IPS-NIHi11 (cell line): ENCODE measurements at places on chromosomes 16 and 17.

DNA sequence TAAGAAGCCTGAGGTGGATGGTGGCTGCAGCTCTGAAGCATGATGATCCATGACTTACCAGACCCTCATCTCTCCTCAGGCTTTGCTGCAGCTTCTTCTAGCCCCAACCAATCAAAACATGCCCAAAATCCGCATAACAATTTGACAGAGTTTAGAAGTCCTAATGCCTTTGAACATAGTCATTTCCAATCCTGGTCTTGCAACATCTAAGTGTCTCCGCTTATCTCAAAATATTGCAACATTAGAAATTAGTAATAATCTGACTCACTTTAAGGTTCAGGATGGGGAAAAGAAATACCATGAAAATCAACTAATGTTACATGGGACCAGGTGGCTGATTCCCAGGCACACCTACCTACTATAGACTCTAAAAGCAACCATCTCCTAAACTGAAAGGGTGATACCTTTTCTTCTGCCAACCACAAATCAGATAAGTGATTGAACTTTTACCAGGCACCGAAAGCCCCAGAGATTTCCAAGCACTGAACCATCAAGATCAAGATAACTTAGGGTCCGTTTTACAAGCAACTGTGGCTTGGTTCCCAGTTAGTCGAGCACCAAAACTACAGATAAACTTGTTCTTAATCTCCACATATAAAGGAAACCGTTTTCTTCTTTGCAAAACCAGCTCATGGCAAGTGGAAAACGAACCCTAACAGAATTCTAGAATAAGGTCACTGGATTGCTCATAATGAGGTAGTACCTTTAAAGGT is 14.0 kb downstream of the ERN1 start:
- no peak for DNase-seq

GRCh38 chr16:91484-91883 is 13.5 kb downstream of the MPG start:
- DNase-seq, result no peak

GRCh38 chr17:51258756-51259563 is 889 bp downstream of the MBTD1 start:
- peak; percentile 34 for DNase-seq

GRCh38 chr16:86798247-86799041 is 220.1 kb downstream of the FOXL1 start:
- no peak for DNase-seq

- no peak for DNase-seq
These were observed 44.6 kb downstream of the RMI2 start for GRCh38 chr16:11389631-11390565.

GRCh38 chr17:39235555-39236449 is 10.1 kb upstream of the STAC2 start:
- DNase-seq, result peak; percentile 89

DNA sequence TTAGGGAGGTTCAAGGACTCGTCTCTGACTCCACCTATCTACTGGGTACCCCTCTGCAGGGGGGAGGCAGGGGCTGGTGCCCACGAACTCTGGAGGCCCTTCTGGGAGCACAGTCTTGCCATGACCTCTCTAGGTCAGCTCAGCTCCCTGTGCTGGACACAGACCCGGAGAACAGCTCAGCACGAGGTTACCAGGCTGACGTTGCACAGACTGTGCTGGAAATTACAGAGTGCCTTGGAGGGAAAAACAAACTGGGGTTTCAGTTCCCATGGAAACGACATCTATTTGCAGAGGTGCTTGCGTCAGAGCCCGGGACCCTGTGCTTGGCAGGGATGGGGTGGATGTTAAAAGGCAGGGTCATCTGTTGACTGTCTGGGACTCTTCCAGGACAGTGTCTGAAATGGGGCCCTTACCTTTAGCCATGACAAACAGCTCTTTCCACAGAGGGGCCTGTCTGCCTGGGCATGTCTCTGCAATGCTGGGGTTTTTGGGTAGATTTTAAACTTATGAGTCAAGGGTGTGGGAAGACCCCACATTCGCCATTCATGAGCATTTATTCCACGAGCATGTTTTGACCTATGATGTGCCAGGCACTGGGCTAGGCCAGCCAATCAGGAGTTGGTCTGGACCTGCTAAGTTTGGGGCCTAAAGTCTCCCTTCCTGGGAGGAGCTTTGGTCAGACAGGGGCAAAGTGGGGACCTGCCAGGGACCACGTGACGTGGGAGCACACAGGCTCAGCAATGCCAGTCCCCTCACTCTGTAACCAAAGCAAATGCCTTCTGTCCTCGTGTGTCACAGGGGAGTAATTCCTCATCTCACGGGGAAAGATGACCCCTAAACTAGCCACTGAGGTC is 22.5 kb downstream of the CCR7 start:
- DNase-seq, result no peak

DNA sequence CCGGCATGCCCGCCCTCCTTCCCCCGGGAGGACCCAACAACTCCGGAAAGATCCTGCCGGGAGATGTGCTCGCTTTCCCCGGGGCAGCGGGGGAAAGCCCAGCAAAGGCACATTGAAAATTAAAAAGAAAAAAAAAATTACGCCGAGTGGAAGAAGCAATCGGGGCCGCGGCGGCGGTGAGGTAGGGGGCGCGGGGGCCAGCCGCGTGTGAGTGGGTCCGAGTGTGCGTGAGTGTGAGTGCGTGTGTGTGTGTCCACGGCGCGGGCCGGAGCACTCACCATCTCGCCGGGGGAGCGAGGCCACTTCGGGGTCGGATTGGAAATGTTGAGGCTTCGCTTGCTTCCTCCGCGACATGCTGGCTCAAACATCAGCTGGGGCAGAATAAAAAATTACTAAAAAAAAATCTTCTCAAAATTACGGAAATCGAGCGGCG is at the start of gene SALL1:
TSS of gene SALL1 (minus strand) at position 383 of the 433 bp plus-strand sequence. CDS start at position 354, 29 bp downstream.
- no peak for DNase-seq

- DNase-seq, result no peak
These were observed 20.6 kb upstream of the PRKAR1A start for GRCh38 chr17:68491381-68492231.

GRCh38 chr16:10178080-10178479 is 4.1 kb downstream of the GRIN2A start:
- DNase-seq, result no peak

DNA sequence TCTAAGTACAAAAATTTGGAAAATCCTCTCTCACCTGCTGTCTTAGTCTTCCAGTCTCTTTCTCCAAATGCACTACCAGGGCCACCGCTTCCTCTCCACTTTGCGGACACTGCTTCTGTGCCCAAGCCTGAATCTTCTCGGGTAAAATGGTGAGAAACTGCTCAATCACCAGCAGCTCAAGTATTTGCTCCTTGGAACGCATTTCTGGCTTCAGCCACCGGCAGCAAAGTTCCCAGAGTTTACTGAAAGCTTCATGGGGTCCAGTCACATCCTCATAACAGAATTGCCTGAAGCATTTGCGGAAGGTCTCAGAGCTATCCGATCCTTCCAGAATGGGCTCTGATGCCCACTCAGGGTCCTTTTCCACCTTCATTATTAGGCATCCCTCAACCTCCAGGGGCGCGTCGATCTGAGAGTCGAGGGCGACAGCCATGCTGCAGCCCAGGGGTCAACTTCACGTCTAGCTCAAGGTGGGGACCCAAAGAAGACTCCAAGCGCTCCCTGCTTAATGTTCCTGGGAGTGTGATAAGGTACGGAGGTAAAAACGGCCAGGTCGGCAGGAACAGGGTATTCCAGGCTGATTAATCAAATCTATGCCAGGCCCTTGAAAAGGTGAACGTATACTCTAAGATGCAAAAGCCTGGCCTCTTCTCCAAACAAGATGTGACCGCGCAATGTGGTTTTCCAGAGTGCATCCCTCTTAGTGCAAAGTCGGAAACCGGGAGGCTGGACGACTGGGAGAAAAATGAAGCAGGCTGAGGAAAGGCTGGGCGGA is 763 bp downstream of the ZKSCAN2 start:
- DNase-seq, result no peak

DNA sequence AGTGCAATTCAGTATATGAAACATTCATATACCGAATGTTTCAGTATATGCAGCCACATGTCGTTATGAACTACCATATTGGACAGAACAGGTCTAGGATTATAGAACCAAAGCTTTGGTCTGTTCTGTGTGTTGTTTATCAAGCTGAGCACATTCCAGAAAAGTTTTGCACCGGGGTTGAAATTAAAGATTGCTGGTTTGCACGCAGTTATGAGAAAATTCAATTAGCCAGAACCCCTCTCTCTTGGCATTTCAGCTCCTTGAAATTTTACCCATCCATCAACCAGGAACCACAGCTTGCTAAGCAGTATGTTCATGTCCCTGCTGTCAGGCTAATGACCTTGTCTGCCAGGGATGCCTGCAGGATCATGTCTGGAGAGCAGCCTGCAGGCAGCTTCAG is 9.5 kb downstream of the KRT32 start:
- DNase-seq, result no peak

- DNase-seq, result no peak
These were observed 78.2 kb downstream of the MARF1 start for GRCh38 chr16:15564604-15565339.

- no peak for DNase-seq
These were observed 1.3 kb downstream of the MKS1 start for GRCh38 chr17:58217766-58218165.

DNA sequence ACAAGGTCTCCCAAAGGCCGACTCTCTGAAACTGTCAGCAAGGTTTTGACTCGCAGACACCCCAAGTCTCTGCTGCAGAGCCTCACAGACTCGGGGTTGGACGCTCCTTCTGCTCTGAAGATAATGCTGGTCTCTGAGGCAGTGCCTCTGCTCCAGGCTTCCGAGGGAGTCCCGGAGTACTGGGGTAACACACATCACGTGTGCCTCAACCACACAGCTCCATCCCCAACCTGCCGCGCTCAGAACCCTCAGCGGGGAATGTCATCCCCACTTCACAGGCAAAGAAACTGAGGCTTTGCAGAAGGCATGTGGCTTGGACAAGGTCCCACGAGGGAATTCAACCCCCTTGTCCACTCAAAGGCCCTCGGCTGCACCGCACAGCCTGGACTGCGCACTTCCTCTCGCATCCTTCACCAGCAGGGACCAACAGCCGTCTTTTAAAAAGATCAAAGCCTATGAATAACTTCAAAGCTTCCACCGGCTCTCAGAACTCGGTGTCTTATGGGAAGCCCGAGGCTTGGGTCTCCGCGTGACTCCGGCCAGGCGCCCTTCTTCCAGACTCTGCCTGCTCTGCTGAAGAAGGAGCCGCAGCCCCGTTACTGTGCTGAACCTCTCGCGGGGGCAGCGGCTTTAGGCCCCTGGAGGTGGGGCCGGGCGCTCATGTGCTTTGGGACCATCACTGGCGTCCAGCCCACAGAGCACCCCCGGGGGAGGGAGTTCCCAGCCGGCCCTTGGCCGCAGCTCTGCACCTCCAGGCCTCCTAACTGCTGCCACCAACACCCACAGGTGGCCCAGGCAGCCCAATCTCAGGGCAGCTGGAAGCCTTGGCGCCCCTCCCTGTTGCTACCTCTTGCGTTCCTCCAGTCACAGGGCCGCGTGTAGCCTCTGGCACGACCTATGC is 2.2 kb downstream of the TMEM204 start:
- no peak for DNase-seq

DNA sequence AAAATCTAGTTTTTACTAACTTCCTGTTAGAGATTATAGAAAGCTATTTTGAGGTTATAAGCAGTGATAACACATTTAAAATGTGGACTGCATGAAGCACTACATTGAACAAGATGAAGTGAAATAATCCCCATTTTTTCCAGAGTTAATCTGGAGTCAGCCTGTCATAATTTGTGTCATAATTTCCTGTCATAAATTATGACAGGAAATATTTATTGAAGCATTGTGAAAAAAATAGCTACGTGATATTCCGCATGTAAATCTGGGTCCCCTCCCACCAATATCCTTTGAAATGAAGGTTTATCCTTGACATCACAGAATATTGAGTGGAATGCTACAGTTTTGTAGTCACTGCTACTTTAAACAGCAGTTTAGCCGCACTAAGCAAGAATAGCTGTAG is 40.1 kb downstream of the OMG start:
- no peak for DNase-seq

DNA sequence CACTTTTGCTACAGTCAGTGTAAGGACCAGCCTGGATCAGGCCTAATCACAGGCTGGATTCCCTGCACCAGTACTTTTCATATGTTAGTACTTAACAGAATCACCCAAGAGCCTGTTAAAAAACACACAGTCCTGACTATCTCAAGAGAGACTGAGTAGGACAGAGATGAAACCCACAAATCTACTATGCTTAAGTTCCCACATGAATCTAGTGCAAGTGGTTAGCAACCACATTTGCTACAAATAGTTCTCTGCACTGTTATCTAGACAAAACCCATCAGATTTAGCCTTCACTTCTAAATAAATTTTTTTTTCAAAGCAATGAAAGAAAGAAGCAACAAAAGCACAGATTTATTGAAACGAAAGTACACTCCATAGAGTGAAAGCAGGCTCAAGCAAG is 38.9 kb downstream of the SSH2 start:
- no peak for DNase-seq

DNA sequence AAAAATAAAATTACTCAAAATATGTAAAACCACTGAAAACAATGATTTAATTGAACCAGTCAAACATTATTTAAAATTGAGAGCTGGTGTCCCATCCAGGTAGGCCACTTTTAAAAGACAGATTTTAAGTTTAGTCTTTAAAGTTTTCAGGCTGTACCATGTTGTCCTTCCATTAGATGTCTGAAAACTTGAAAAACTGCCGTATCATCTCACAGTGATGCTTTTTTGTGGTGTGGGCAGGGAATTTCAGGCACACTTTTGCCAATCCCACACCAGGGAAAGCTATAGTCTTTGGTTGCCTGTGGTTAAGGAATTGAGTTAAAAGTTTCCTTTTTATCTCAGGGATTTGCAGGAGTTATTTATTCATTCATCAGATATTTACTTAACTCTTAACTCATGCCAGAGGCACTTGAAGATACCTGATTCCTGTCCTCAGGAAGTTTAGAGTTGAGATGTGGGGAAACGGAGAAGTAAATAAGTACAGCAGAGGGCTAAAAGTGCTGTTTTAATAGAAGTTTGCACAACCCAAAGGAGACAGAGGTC is 3.2 kb downstream of the SNTB2 start:
- DNase-seq, result no peak

GRCh38 chr17:47205419-47205963 is 3.7 kb upstream of the MYL4 start:
- DNase-seq, result no peak

GRCh38 chr17:32567511-32567910 is 80.7 kb downstream of the CDK5R1 start:
- DNase-seq, result no peak

DNA sequence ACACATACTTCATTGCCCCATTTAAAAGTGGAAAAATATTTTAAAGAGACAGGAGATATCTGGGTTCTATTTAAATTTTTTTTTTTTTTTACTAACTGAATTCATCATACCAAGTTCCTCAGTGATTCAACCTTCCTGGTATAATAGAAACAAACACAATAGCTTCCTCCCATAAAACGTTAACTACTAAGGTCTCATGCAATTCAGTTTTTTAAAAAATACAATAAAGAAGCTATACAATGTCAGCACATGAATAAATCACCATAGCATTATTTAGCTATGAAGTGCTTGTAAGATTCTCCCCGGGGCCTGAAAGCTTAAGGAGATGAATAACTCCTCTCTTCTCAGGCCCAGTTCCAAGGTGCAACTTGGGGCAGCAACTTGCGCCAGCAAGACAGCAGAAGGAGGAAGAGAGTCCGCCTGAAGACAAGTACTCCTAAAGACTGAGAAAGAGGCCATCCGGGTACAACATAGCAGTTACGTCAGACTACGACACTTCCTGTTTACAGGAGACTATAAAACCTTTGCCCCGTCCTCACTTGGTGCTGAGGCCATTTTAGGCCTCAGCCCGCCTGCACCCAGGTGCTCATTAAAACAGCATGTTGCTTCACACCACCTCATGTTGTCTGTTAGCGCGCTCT is 81.5 kb downstream of the MYO1D start:
- DNase-seq, result no peak
